ENCODE measurements at places on chromosomes 5 and 9. TPM values are rescaled to one million over a fixed set of nuclear protein-coding genes. Genes with fewer than 3 reads are reported as not detected.

The ACOT12 gene
- total RNA-seq: not detected

DNA sequence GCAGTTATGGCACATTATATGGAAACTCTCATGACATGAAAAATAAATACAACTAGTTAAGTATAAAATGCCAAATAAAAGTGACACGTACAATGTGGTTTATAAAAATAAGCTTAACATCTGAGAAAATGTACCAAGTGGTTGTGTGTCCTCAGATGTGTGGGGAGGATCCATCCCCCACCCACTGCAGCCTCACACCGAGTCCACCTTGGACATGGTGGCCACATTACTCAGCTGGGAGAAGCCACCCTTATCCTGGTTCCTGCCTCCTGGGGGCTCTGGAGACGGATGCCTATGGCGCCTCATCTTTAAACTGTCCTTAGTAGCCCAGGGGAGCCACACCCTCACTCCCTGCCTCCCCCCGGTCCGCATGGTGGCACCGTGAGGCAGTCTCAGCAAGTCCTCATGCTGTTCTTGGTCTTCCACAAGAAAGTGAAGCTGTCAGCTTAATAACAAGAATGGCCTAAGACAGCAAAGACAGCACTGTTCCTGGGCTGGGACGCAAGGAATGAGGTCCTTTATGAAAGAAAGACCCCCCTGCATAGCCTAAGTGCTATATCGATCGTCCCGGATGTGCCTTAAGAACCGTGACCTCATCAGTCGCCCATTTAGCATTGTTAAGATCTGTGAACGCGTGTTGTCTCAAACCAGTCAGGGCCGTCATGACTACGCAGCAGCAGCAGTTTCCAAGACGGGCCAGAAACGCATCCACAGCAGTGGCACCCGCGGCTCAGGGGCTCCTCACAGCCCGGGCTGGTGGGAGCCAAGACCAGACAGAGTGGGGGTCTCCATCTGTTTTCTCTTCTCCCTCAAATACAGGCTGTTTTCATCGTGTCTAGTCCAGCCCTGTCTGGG, 56.4 kb downstream of the IPPK start:
- no peak for ATAC-seq

GRCh38 chr5:107455111-107455544, 215.6 kb downstream of the EFNA5 start:
- no peak for ATAC-seq

- ATAC-seq: no peak
Measured at GRCh38 chr9:89880161-89880560, 275.3 kb downstream of the GADD45G start.

The ESM1 gene
- total RNA-seq: not detected

- no peak for ATAC-seq
Measured at GRCh38 chr5:6727231-6727630, 14.0 kb downstream of the TENT4A start.

DNA sequence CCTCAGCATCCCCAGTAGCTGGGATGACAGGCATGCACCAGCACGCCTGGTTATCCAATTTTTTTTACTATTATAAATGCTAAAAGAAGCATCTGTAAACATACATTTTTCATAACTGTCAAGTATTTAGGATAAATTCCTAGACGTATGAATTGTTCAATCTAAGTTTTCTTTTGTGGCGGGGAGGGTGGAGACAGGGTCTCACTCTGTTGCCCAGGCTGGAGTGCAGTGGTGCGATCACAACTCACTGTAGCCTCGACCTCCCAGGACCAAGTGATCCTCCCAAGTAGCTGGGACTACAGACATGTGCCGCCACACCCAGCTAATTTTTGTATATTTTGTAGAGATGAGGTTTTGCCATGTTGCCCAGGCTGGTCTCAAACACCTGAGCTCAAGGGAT, 52.2 kb downstream of the NR6A1 start:
- ATAC-seq: no peak

DNA sequence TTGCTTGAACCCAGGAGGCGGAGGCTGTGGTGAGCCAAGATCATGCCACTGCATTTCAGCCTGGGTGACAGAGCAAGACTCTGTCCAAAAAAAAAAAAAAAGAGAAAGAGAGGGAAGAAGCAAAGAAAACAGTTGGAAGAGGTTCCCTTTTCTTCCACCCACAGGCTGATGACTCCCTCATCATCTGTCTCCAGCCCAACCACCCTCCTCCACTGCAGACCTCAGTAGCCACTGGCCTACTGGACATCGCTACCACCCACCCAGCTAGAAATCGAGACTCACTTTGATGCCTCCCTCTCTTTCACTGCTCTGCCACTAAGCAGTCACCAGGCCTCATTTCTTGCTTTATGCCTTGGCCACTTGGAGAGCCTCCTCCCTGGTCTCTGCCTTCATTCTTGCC, 71.2 kb downstream of the NIPSNAP3B start:
- no peak for ATAC-seq

- peak; percentile 51 for ATAC-seq
Measured at GRCh38 chr9:137241490-137242268, 592 bp downstream of the TUBB4B start.

GRCh38 chr5:37838152-37838932, 1.5 kb downstream of the GDNF start:
- ATAC-seq: no peak

The TOR2A gene
- total RNA-seq: 15.7 TPM

The CNTFR gene
- not detected for total RNA-seq

The HAPLN1 gene
- total RNA-seq: not detected

DNA sequence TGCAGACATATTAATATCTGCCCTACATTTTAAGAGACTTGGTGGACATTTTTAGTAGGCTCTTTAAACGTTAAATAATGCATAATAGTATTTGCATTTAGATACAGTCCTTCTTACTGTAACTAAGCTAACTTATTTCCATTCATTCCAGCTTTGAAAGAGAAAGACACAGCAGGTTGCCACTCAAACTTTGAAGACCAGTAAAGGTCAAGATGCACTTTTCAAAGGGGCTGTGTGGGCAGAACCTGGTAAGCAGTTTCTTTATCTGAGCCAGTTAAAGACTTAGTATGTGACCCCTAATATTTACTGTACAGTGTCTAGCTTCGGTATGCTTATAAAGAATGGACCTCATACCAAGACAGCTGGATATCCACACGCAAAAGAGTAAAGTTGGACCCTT, 20.8 kb downstream of the PLGRKT start:
- ATAC-seq: no peak

The GABRA1 gene
- total RNA-seq: not detected

- peak; percentile 72 for ATAC-seq
Measured at GRCh38 chr5:149264439-149265067, 7.1 kb upstream of the AFAP1L1 start.
